ENCODE measurements at places on chromosomes 6 and 20.

- no peak for DNase-seq
Observed at GRCh38 chr6:50935442-50935841, 116.8 kb downstream of the TFAP2B start.

DNA sequence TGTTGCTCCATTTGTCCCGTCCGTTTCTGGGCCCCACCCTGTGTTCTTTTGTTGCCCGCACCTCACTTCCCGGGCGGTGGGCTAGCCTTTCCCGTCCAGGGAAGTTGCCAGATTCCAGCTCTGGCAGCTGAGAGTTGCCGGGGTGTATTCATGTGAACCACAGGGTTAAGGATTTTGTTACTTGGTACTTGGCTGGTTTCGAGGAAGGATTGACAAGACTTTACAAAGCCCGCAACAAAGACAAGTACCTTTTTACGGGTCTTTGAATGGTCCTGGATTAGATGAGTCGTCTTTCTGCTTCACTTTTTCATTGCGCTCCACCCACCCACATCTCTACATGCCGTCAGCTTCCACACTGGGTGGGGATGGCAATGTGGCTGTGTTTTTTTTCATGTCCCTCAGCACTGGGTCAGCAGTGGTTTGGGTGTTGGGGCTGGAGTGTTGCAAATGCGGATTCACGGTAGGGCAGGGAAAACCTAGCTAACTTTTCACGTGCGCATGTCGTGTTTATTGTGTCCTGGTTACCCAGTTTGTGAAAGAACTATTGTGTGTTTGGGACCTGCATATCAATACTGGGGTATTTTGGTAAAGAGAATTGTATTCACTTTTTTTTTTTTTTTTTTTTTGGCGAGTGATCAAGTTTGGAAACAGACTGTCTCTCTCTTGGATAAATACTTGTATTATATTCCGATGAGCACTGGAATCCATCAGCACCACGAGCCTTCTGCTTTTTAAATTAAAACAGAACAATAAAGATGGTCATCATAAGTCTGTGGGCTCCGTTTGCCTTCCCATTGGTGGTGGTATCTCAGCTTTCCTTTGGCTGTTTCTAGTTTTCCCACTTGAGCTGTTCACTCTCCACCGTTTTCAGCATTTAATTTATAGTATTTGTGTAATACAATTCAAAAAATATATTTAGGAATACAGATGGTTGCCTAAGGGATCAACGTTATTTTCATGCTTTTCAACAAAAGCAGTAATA, 1.2 kb downstream of the DUSP22 start:
- DNase-seq, result no peak

DNA sequence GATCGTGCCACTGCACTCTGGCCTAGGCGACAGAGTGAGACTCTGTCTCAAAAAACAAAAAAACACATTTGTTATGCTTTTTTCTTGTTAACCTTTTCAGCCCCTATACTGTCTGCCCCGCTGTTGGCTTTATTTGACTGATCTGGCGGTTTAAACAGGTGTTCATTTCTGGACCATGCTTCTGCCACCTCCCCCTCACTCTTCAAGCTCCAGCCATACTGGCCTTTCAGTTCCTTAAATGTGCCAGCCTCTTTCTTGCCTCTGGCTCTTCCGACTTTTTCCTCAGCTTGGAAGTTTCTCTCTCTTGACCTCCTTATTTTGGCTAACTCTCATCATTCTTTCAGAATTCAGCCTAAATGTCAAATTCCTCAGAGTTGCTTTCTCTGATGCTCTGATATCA, 35.2 kb upstream of the TXLNB start:
- no peak for DNase-seq

DNA sequence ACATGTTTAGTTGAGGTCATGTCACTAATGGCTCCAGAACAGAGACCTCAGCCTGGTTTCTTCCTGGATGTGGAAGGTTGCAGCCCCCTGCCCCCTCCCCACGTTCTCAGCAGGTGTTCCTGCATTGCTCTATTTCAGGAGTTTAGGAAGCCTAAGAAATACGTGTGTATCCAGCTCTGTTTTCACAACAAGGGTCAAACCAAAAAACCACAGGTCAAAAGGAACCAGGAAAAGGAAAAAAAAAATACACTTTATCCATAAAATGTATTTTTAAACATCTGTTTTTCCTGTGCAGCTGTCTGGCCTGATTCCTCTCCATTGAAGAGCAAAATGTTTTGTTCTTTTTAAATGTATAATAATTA, 107.9 kb upstream of the PLEKHG1 start:
- DNase-seq, result no peak

GRCh38 chr6:3825331-3825831, 23.8 kb upstream of the FAM50B start:
- DNase-seq, result no peak

GRCh38 chr6:31386099-31386498, 17.3 kb upstream of the MICA start:
- DNase-seq, result no peak

DNA sequence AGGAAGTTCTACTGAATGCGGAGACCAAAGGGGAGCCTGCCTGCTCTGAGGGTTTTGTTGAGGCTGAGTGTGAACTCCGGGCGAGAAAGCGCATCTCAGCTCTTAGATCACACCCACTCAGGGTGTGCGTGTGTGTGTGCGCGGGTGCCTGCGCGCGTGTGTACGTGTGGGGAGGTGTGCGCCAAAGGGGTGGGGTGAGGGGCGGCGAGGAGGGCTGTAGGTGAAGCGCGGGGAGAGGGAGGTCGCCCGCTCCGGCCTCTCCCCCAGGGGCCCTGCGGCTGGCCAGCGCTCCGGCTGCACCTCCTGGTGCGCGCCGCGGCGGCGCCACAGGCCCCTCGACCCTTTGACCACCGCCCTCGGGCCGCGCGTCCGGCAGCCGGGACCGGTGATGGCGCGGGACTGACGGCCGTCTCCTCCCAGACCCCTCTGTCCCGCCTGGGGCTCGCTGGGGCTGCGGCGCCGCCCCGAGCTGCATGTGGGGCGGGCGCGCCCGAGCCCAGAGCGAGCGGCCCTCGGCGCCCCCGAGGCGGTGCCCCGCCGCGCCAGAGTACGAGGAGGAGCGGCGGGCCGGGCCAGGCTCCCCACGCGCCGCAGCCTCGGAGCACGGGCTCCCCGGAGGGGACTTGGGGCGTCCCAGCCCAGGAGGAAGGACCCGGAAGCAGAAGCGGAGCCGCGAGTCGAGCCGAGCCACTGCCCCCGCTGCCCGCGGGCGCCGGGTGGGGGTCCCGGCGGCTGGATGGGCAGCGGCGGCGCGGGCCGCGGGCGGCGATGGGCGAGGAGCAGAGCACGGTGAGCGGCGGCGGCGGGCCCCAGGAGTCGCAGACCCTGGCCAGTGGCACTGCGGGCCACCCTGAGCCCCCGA, at the start of gene RNF217:
Gene RNF217, plus strand, starts transcription at position 661 of the 862 bp plus-strand sequence. Its CDS starts 108 bp downstream, at position 769.
- no peak for DNase-seq

- no peak for DNase-seq
Observed at GRCh38 chr6:157453978-157454377, 73.0 kb downstream of the ZDHHC14 start.

GRCh38 chr6:10413262-10413849, 1.5 kb downstream of the TFAP2A start:
- no peak for DNase-seq
